ENCODE measurements at places on chromosomes 16 and 17.

DNA sequence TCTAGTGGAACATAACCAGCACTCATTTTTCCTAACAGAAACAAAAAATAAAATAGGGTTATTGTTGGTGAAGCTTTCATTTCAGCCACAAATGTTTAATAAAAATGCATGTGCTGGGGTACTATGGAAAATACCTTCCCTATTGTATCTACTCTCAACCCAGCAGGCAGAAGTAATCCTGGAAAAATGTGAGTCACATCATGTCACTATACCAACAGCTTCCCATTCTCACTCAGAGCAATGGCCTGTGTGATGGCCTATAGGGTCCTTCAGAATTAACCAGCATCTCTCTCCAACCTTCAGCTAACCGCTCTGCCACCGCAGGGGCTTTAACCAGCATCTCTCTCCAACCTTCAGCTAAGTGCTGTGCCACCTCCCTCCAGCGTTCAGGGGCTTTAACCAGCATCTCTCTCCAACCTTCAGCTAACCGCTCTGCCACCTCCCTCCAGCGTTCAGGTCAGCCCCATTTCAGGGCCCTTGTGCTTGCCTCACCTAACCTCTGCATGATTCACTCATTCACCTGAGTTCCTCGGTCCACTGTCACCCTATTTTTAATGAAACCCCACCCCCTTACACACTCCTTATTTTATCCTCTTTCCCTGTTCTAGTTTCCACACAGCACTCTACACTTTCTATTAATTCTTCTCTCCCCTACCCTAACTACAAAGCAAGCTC lies 34.0 kb downstream of the UBE2G1 start:
- DNase-seq, result no peak

GRCh38 chr17:28811651-28812090 lies 30.9 kb downstream of the FAM222B start:
- no peak for DNase-seq

DNA sequence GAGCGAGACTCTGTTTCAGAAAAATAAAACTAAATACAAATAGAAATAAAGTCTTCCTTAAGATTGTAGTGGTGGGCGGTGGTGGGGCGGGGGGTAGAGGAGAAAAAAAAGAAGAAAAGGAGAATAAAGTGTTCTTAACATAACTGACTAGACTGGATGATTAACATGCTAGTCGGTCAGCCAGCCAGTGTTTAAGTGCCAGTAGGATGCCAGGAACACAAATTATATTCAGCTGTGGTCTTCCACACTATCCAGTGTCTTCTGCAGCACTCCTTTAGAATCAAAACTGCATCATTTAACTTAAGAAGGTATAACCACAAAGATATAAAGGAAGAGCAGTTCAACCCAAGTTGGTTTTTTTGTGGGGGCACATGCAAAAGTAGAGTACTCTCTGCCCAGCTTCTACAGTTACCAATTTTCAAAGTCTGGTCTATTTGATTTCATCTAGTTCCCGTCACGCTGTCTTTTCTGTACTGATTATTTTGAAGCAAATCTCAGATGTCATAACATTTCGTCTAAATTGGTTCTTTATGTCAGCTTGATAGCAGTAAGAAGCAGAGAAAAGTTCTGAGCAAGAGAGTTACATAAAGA lies 15.8 kb downstream of the HEATR3 start:
- no peak for DNase-seq

DNA sequence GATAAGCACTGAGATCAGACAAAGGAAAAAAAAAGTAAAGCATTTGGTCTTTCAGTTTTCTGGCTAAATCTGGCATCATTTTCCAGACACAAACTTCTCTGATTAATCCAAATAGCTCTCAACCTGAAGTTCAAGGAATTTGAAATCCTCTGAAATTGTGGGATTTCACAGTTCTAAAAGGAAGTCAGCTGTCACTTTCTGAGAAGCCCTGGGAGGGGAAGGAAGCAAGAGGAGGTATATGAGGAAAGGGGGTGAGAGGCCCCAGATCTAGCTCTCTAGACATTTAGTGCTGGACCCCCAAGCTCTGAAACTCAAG lies 17.5 kb upstream of the HOXB9 start:
- DNase-seq, result no peak

GRCh38 chr17:8654822-8655221 lies 24.3 kb upstream of the MYH10 start:
- no peak for DNase-seq

DNA sequence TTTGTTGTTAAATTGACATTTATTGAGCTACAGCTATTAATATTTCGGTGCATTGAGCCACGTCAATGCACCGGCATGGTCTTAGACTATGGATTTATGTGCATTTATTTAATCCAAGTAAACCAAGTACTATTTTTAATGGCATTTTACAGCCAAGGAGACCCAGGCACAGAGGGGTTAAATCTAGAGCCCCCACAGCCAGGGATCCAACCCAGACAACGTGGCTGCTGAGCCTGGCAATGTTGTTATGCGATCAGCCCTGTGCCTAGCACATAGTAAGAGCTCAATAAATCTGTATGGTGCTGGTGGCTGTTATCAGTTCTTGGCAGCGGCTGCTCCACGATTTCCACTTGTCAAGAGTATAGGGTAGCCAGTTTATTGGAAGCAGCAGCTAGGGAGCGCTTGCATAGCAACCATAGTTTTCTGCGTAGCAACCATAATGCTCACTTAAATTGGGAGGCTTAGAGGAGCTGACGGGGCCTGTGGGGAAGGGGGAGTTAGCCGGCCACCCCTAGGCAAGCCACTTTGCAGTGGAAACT lies 541 bp upstream of the RBBP6 start:
- no peak for DNase-seq

- no peak for DNase-seq
Measured at GRCh38 chr17:79609673-79610645, 892 bp downstream of the RBFOX3 start.

DNA sequence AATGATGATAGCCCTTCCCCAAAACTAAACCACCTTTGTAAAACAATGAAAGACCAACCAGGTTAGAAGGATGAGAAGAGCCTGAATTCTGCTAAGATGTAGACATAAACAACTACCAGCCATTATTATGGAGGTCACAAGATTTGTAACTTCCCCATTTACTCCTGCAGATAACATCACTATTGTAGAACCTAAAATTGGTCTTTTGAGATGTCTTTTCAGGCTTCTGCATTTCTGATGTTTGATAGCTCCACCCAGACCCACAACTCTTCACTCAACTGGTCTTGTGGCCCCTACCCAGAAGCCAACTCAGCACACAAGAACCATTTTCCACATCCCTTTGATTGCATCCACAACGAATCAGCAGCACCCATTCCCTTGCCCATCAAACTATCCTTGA lies 100.8 kb downstream of the TMEM132E start:
- no peak for DNase-seq

GRCh38 chr16:82506692-82507670 lies 119.8 kb upstream of the CDH13 start:
- DNase-seq, result no peak
